ENCODE measurements at places on chromosomes 16 and 17.

GRCh38 chr17:72446525-72447250, 325.9 kb downstream of the SOX9 start:
- peak; percentile 64 for DNase-seq

- DNase-seq: no peak
Measured at GRCh38 chr17:63816669-63817068, 10.6 kb upstream of the PSMC5 start.

GRCh38 chr16:17395849-17396480, 74.8 kb downstream of the XYLT1 start:
- peak; percentile 18 for DNase-seq

DNA sequence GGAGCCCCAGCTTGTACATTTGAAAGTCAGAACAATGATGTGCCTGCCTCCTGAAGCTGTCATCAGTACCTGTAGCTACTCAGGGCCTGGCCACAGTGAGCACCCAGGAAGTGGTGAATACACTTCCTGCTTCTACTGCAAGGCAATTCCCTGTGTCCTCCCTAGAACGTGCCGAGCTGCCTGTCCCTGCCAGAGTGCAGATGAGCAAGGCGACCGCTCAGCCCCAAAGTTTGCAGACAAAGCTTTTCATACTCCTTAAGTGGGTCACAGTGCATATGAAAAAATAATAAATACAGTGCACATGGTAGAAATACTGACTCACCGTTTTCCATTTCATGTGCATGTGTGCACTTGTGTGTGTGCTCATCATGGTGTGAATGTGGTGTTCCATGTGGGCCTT, 77.3 kb downstream of the MPRIP start:
- peak; percentile 93 for DNase-seq

DNA sequence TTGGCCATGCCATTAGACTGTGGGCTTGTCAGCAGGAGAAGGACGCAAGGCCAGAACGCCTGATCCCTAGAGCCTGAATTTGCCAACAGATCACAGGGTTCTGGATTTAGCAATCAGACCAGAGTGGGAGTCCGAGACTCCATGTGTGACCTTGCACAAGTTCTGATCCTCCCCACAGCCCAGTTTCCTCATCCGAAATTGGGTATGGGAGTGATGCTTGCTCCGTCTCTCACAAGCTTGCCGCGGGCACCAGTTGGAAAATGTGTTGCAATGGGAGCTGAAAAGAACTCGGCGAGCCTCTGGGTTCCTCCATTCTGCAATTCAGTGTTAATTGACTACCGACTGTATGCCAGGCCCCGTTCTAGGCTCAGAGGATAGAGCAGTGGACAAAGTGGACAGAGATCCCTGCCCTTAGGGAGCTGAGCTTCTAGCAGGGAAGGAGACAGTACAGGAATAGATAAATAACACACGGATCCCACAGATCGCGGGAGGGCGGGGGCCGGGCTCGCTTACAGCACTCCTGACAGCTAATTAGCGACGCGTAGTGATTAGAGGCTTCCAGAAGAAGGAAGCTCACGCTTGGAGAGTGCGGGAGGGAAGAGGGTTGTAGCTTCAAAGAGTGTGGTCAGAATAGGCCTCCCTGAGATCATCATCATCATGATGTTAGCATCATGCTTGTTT, 150.4 kb upstream of the CIBAR2 start:
- DNase-seq: no peak

GRCh38 chr17:41486809-41487530, 2.7 kb downstream of the KRT36 start:
- no peak for DNase-seq

DNA sequence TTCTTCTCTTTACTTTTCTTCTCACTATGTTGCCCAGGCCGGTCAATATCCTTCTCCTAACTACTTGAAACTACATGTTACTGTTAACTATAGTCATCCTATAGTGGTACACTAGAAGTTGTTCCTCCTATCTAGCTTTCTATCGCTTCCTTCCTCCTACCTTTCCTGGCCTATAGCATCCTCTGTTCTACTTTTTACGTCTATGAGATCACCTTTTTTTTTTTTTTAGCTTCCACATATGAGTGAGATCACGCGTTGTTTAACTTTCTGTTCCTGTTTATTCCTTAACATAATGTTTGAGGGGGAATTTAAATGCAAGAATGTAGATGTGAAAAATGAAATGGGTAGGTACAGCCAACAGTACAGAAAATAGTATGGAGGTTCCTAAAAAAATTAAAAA, 30.5 kb upstream of the YPEL2 start:
- DNase-seq: peak; percentile 13

GRCh38 chr17:61280338-61280737, 119.3 kb upstream of the TBX2 start:
- no peak for DNase-seq

- DNase-seq: no peak
Measured at GRCh38 chr17:17789828-17790636, 46.8 kb downstream of the SREBF1 start.

- no peak for DNase-seq
Measured at GRCh38 chr16:27096375-27096774, 29.6 kb downstream of the C16orf82 start.

GRCh38 chr17:76659928-76660655, 16.5 kb upstream of the ST6GALNAC1 start:
- DNase-seq: no peak

DNA sequence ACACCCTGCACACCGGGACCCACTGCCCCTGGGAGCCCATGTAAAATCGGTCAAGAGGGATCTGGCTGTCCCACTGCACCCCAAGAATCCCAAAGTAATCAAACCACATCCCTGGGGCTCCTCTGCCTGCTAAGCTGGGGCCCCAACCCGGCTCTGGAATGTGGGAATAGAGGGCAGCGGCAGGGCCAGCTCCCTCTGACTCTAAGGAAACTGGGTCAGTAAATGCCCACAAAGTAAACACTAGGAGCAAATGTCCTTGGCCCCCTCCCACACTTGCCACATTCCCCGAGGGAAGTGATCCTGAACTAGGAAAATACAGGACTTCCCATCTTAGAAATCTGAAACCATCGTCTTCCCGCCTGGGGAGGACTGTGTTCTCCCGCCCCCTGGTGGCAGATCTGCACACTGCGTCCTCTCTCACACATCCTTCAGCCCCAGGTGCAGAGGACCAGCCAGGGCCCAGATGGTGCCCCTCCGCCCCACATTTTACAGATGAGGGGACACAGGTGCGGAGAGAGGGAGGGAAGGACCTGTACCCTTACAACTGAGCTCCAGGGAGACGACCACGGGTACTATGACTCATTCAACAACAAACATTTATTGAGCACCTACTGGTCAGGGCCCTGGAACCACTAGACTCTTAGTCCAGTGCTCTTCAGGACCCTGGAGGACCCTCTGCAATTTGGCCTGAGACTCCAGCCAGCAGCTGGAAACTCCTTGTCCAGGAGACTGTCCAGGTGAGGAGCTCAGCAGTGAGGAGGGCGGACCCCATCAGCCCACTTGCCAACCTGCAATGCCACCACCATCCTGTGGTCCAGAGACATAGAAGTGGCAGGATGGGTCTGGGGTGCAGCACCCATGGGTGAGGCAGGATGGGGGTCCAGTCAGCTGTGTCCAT, 10.1 kb downstream of the P3H4 start:
- DNase-seq: peak; percentile 96

DNA sequence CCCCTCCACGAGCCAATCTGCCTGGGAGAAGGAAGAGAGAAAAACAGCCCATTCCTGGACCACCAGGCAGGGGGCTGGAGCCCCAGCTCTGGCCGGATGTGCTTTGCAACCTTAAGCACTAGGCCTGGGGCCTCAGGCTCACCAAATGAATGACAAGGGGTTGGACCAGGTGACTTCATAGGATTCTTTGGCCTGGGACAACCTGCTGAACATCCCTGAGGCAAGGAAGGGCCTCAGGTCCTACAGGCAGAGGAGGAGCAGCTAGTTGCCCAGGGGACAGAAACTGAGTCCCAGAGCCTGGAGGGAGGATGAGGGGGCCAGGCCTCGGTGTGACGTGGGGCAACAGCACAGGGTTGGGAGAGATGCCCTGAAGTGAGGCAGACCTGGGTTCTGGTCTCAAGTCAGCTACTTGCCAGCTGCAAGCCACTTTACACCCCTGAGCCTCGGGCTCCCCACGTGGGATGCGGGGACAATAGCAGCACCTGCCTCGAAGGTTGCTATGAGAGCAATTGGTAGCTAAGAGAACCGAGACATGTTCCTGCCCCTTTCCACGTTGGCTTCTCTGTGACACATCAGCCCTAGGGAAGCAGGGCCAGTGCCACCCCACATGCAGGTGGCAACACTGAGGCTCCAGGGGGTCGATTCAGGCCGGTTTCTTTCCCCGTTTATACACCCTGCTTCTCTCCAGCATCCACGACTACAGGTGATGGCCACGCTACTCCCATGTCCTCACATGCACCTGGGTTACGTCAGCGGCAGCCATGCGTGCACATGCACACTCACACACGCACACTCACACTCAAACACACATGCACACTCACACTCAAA, 42.6 kb downstream of the CFAP20 start:
- DNase-seq: peak; percentile 68

GRCh38 chr17:68161644-68162428, 86.0 kb upstream of the AMZ2 start:
- DNase-seq: no peak

GRCh38 chr16:57609541-57610401, 18.7 kb upstream of the ADGRG1 start:
- peak; percentile 71 for DNase-seq

GRCh38 chr17:10463402-10463801, 6.0 kb downstream of the MYH4 start:
- no peak for DNase-seq

GRCh38 chr17:43814714-43815113, 18.2 kb downstream of the MPP3 start:
- DNase-seq: peak; percentile 89

- no peak for DNase-seq
Measured at GRCh38 chr16:68197250-68197649, 38.7 kb downstream of the ESRP2 start.

DNA sequence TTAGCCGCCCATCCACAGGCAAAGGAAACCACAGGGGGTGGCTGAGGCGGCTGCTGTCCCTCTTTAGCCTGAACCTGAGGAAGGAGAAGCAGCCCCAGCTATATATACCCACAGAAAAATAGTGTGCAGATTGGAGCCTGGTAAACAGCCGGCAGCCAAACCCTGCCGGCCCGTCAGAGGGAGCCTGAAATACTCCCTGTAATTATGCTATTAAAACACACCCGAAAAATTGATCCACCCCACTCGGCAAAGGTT, 6.8 kb downstream of the PIEZO1 start:
- peak; percentile 43 for DNase-seq

All from osteoblast (primary cell).